Stimulated activated CD4-positive, alpha-beta T cell treated with anti-CD3 and anti-CD28 coated beads, Interleukin-4, amount 100 ng/mL, for 24 hours (primary cell): ENCODE measurements at places on chromosomes 4 and X.
A peak's percentile ranks its signal among the peaks of the same experiment; 100 is the strongest.

DNA sequence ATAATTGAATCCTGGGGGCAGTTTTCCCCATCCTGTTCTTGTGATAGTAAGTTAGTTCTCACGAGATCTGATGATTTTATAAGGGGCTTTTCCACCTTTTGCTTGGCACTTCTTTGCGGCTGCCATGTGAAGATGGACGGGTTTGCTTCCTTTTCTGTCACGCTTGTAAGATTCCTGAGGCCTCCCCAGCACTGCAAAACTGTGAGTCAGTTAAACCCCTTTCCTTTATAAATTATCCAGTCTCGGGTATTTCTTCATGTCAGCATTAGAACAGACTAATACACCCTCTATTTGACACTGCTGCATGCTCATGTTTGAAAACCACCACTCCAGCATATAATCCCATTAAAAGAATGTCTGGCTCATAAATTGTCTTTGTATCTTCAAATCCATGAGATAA, 264.4 kb upstream of the ITM2A start:
- DNase-seq = no peak

GRCh38 chrX:30590368-30590767, 12.8 kb upstream of the TASL start:
- DNase-seq = no peak

DNA sequence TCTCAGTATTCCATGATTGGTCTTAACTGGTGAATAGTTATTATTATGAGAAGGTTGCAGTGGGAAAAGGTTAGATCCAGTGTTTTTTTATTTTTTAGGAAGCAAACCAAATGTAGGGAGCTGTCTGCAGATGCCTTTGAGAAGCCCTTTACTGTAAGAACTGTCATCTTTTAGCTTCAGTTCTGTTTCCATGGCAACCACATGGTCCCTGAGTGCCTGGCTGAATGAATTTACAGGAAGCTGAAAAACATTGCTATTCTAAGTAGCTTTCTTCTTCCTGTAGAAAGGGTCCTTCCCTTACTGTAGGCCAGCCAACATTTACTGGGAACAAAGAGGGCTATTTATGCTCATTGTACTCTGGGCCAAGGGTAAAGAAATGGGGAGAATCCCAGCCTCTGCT, 103.3 kb downstream of the DCLK2 start:
- no peak for DNase-seq

GRCh38 chr4:108833046-108833445, 70.2 kb upstream of the ETNPPL start:
- DNase-seq = no peak

GRCh38 chr4:24704149-24704548, 91.2 kb upstream of the SOD3 start:
- DNase-seq = no peak

DNA sequence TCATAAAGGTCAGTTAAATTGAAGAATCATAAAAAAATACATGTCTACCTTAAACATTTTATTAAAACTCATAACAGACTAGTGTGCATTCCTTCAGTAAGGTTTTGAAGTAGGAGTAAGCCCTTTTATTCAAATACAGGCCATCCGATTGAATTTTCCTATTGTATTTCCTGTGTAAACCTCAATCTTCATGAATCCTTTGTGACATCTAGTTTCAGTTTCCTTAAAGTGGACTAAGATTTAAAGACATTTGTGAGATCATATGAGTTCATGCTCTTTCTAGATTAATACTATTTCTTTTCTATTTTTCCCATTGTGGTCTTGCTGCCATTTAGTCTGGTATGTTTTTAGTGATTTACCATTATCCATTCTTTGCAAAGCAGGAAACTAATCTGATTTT, 644.7 kb upstream of the BOD1L1 start:
- DNase-seq = no peak

DNA sequence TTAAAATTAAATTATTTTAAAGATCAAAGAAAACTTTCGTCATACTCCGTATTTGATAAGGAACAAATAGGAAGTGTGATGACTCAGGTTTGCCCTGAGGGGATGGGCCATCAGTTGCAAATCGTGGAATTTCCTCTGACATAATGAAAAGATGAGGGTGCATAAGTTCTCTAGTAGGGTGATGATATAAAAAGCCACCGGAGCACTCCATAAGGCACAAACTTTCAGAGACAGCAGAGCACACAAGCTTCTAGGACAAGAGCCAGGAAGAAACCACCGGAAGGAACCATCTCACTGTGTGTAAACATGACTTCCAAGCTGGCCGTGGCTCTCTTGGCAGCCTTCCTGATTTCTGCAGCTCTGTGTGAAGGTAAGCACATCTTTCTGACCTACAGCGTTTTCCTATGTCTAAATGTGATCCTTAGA, at the start of gene CXCL8:
TSS of gene CXCL8 (plus strand) at position 217 of the 426 bp plus-strand sequence. CDS start at position 307, 90 bp downstream.
- DNase-seq = no peak

DNA sequence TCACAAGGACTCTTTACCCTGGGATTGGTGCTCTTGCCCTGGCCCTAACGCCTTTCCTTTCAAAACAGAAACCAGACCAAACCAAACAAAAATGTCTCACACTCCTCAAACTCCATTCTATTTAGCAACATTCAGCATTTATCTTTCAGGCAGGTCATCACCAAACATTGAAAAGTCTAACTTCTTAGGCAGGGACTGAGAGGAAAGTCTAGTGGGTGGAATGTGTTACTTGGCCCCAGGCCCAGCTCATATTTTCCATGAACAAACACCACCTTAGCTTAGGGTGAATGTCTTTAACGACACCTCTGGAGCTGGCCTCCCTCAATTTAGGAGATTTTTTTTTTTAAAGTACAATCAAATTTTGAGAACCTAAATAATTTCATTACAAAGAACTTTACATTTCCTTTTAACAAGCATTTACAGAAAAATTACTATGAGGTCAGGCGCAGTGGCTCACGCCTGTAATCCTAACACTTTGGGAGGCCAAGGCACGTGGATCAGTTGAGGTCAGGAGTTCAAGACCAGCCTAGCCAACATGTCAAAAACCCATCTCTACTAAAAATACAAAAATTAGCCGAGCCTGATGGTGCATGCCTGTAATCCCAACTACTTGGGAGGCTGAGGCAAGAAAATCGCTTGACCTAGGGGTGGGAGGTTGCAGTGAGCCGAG, 10.2 kb upstream of the N4BP2 start:
- peak; percentile 47 for DNase-seq

- no peak for DNase-seq
Observed at GRCh38 chrX:2450681-2451080, 50.1 kb downstream of the DHRSX start.

DNA sequence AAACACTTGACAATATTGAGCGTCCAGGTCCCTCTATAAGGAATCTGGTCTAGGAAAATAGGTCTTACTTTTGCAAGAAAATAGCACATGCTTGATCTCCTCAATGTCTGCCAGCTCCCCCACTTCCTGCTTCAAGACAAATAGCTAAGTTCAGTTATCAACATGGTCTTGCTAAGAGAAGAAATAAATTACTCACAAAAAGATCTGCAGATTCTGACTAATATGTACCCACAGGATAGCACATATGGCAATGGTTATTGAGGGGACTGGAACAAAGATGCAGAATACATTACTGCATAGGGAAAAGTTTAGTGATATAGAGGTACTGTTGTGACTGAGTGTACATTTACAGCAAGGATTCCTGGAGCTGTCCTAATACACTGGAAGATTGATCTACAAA, 457.5 kb upstream of the GRID2 start:
- no peak for DNase-seq

DNA sequence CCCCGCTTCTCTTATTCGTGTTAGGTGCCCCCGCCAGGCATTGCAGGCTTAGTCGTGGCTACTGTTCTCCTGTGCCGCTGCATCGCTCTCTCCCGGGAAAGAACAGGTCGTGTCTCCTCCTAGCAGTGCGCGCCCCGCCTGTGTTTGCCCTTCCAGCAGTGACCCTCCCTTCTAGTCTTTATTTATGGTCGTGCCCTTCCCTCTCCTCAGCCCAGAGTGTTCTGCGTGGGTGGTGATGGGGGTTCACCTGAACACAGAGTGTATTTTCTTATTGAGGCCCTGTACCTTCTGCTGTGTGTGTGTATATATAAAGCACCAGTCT, 15.2 kb downstream of the USP11 start:
- no peak for DNase-seq

GRCh38 chr4:32219306-32220075, 1499.3 kb downstream of the PCDH7 start:
- DNase-seq = no peak

- DNase-seq = peak; percentile 60
Observed at GRCh38 chr4:15003401-15003890, 1.2 kb downstream of the CPEB2 start.

GRCh38 chr4:23789762-23790161, 100.1 kb downstream of the PPARGC1A start:
- no peak for DNase-seq
